ENCODE measurements at places on chromosomes 2 and 18. TPM values are rescaled to one million over a fixed set of nuclear protein-coding genes. Genes with fewer than 3 reads are reported as not detected.

The FEV gene
- total RNA-seq: not detected

The RESP18 gene
- not detected for total RNA-seq

The NAT8 gene
- 9.2 TPM for total RNA-seq

GRCh38 chr2:160087854-160088745 lies 25.7 kb upstream of the PLA2R1 start:
- H3K4me1 ChIP-seq: no peaks in the 10 kb centered on the region
- H3K36me3 ChIP-seq: no peaks in the 10 kb centered on the region
- no peak for DNase-seq
- no peaks in the 10 kb centered on the region for H3K27me3 ChIP-seq
- H3K27ac ChIP-seq: no peak overlapping the region
- H3K4me3 ChIP-seq: no peak overlapping the region

GRCh38 chr18:34495506-34495905 lies 214.6 kb upstream of the DTNA start:
- H3K27ac ChIP-seq: no peak overlapping the region
- H3K4me3 ChIP-seq: no peak overlapping the region
- DNase-seq: no peak
- no peaks in the 10 kb centered on the region for H3K4me1 ChIP-seq

- no peaks in the 10 kb centered on the region for H3K4me1 ChIP-seq
- H3K27me3 ChIP-seq: no peaks in the 10 kb centered on the region
- no peak overlapping the region for H3K27ac ChIP-seq
- no peak for DNase-seq
- no peaks in the 10 kb centered on the region for H3K36me3 ChIP-seq
- no peak overlapping the region for H3K4me3 ChIP-seq
These were observed 24.9 kb upstream of the PDCL3 start for GRCh38 chr2:100537918-100538317.

Data from Peyer's patch (tissue), 4 donors.